ENCODE measurements at places on chromosomes 2 and 18.

DNA sequence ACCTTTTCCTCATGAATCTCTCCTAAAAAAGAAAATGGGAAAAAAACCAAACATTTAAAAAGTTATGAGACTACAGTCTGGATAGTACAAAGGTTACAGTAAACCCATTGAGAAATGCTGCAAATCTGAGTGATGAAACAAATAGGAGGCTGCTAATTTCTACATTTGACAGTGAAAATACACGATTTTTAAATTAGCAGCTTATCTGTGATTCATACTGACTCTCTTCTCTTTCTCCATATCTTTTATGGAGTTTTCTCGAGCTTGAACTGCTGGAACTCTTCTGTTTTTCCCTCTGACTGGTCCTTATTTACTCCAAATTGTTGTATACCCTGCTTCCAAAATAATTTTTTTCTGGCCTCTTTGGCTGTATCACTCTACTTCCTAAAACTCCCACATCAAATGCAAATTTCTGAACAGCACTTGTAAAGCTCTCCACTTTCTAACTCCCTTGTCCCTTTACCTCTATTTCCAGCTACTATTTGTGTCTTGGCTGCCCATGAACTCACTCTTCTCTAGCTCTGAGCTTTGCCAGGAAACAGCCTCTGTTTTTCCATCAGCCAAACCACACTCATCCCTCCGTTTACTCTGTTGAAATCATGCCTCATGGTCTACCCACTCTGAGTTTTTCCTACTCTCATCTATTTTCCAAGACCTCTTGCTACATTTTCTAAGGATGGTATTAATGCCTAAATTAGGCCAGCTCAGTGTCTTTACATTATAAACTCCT lies 73.7 kb downstream of the RBMS1 start:
- DNase-seq, result no peak

- no peak for DNase-seq
Observed at GRCh38 chr2:69781321-69782248, 39.7 kb downstream of the ANXA4 start.

DNA sequence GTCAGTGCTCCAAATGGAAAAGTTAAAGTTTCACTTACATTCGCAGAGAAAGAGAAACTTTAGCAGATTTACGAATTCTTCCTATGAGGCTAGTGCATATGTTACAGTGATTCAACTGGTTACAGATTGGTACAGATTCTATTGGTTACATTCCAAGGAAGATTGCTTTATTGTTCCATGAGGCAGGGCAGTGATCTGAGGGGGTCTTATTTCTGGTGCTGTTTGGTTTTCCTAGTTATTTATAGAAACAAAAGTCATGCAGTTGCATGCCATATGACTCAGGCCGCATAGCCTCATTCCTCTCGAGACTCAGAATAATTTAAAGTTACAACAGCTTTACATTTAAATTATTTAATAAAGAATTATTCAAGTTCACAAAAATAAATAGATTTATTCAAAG lies 385.4 kb upstream of the SYT4 start:
- no peak for DNase-seq

DNA sequence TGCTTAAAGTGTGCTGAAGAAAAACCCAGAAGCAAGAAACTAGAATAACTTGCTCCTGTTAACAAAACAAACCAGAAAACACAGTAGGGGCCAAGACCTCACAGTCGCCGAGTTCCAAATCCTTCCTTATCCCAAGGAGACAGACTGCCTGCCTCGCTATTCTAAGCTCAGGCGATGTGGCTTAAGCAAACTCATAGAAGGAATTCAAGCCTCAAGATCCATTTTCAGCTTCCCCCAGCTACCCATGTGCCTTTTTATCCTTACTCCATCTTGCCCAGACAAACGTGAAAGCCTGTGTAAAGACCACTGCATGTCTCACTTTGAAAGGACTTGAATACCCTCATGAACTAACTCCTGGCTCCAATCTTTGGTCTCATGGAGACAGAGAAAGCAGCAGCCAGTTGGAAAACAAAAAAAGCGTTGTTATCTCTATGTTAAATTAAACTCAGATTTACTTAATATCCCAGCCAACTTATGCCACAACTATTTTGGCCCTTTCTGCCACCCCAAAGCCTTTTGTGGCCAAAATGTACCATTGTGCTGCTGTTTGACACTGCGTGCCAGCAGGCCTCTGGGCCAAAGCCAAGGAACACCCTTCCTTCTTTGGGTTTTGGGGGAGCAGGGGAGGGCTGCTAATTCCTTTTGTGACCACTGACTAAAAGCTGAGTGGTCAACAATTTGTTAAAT lies 123.2 kb upstream of the FZD5 start:
- peak; percentile 2 for DNase-seq

GRCh38 chr2:17231394-17231965 lies 286.8 kb downstream of the RAD51AP2 start:
- no peak for DNase-seq

DNA sequence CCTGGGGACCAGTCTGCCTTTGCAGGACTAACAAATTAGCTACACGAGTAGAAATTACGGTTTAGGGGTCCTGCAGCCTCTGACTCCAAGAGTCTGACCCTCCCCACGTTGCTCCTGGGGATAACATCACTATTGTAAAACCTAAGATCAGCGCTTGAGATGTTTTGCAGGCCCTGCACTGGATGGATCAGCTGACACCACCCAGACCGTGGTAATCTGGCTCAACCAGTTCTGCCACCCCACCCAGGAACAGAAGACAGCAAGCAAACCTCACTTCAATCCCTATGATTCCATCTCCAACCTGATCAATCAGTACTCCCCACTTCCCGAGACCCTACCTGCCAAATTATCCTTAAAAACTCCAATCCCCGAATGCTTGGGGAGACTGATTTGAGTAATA lies 31.7 kb downstream of the NGEF start:
- DNase-seq, result no peak

DNA sequence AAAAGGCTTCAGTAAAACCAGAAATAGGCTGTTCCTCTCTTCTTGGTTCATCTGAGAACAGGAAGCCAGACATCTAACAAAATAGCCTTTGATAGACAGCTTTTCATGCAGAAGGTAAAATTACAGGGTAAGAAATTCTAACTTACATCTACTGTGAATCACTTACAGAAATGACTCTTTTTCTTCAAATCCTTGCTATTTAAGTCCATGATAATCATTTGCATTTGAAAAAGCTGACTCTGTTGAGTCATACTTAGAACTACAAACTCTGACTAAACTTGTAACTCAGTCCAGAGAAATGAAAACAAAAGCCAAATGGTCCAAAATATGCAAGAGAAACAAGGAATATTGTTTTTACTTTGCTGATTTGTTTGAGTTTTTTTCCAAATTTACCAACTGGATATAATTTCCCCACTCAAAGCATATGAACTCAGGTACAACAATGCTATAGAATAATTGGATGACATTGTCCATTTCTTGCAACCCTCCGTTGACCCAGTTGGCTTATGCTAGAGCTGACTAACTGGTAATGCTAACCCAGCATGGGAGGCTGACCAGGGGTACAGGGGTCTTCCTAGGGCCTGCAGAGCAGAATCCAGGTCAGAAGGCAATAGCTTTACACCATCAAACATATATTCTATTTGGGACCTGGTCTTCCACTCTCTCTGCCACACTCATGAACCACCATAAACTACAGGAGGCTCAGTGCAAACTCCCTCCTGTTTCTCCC lies 18.8 kb upstream of the MREG start:
- DNase-seq, result no peak

DNA sequence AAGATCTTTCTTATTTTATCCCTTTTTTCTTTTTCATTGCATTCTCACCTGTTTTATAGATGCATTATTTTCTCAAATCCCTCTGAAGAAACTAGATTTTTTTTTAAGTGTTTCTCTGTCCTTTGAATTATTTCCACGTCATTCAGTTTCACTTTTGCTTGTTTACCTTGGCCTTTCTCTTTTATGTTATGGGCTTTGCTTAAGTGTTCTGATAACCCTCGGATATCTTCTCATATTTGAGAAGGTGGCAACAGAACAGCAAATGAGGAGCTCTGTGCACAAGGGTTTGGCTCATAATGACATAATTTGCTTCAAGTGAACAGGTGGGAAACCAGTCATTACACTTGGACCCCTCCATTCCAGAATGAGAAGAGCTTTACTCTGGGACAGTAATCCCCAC lies 111.9 kb downstream of the C1D start:
- no peak for DNase-seq

- DNase-seq, result no peak
Observed at GRCh38 chr2:191749181-191749540, 71.2 kb downstream of the NABP1 start.

DNA sequence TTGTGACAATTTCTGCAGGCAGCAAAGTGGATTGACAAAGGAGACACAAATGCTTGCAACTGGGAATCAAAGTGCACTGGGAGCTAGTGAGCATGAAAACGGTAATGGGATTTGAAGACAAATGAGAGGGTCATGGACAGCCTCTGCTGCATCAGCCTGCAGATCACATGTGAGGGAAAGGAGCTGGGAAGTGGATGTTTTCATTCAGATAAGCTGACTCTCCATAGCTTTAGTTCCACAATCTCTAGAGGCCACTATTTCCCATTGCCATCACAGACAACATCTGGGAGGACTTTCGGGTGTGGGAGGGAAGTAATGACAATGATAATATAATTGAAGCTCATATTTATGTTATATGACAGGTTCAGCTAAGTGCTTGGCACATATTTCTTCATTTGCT lies 28.4 kb downstream of the ADCYAP1 start:
- no peak for DNase-seq

DNA sequence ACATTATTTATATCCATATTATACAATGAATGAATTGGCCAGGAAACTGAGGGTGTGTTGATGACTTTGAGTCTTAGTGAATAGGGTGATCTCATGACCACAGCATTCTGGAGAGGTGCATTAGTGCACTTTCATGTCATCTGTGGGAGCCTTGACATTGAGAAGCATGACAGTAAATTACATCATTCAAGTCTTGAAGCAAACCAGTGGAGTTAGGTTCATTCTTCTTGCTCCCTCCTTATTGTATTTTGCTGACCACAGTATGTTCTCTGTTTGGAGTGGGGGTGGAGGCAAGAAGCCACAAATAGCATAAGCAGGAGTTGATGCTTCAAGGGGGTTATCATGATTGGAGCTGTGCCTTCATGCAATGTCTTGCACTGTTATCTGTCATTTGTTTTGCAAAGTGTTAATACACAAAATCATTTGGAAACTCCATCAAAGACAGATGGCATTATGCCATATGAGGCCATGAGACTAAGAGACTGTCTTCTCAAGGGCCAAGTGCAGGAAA lies 680.2 kb downstream of the NYAP2 start:
- DNase-seq, result no peak

DNA sequence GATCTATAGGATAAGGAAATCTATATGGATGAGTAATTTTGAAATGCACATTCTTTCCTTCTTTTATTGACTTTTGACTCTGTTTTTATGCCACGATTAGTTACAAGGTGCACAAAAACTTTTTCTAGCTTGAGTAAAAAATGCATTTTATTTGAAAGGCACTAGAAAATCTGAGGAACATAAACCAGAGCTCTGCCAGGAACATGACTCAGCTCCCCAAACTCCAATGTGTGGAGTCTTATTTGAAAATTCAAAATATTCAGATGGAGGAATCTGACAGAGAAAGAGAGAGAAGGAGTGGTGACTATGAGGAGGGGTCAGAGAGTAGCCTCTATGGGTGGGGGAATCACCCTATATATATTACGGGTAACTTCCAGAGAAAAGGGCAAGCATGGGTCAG lies 231.0 kb downstream of the DCC start:
- no peak for DNase-seq

DNA sequence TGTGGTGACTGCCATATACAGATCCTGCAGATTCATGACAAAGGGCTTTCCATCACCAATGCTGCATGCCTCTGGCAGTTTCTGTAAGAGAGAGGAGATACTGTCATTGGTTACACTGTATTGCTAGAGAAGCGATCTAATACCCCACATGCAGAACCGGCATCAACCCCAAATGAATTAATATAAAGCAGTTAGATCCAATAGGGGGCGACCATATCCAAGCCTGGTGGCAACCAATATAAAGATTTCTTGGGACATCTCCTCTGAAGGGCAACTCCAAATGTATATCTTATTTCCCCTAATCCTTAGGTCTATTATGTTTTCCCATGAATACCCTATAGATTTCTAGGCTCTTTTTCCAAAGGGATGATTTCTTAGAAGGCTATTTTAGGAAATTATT lies 17.4 kb upstream of the IHH start:
- no peak for DNase-seq

GRCh38 chr2:100422320-100423055 lies 5.0 kb upstream of the CHST10 start:
- no peak for DNase-seq

GRCh38 chr2:65092791-65093190 lies 36.6 kb downstream of the CEP68 start:
- DNase-seq, result no peak
